CD8-positive, alpha-beta T cell (primary cell): ENCODE measurements at places on chromosomes 7 and 10.

DNA sequence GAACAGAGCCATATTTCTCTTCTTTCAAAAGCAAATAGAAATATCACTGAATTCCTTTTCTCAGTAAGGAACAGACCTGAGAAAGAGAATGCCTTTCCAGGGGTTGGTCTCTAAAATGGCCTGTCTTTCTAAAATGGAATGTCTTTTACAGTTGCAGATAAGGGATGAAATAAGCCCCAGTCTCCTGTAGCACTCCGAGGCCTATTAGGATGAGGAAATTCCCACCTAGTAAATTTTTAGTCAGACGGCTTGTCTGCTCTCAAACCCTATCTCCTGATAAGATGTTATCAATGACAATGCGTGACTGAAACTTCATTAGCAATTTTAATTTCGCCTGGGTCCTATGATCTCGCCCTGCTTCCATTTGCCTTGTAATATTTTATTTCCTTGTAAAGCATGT lies 2.9 kb upstream of the EFCAB10 start:
- DNase-seq: no peak

DNA sequence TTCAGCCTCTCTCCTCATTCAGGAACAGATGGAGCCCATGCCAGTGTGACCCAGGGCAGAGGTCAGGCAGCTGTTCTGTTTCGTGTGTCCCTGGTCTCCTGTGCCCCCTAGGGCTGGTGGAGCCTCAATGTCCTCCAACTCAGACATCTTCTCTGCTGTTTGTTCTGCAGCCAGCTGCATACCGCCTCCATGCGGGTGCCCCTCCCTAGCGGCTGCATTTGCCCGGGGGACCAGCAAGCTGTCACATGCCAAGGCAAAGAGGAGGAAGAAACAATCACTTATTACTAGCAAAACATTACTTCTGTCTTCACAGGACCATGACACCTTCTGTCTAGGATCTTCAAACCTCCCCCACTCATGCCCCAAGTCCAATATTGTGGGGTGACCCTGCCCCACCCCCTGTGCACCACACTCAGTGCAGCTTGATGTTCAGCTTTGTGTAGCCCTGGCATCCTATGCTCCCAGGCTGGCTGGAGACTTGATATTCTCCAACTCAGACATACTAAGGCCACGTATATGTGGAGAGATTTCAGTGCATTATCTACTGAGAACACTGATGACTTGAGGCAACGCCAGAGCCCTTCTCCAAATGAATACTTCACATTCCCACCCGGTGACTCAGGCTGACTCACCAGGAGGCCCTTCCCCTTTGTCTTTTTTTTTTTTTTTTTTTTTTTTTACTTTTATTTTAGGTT lies 188.9 kb downstream of the SKIDA1 start:
- DNase-seq: no peak

DNA sequence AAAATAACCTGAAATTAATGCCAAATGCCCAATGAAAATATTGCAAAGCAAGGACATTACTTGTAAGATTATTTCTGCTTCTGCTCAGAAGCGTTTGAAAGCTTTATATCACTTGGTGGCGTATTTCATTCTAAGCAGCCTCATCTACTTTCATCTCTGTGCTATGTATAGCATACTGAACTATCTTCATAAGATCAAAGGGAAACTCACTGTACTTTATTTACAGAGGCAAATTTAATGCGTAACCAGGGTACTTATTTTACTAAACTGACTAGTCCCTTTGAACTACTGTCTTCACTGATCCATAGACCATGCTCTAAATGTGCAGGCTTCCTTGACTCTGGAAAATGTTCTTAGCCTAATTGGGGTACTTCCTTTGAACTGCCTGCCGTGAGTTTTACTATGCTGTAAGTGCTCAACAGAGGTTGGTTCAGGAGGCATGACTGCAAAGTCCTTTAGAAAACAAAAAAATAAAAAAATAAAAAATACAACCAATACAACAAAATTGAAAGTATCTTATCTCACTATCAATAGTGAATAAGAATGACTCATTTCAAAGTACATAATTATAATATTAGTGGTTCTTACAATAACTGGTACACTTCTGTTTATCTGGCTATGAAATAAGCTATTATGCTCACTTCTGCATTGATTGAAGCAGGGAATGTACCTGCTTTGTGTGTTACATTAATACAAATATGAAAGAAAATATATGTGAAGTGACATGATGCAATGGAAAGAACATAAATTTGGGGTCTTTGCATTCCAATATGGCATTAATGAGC lies 41.0 kb upstream of the TSPAN12 start:
- DNase-seq: no peak

GRCh38 chr10:22681783-22682183 lies 32.6 kb downstream of the PIP4K2A start:
- DNase-seq: peak; percentile 41

- DNase-seq: no peak
Measured at GRCh38 chr7:32890793-32891042, 842 bp downstream of the KBTBD2 start.

GRCh38 chr7:121126801-121127534 lies 138.5 kb downstream of the CPED1 start:
- no peak for DNase-seq

DNA sequence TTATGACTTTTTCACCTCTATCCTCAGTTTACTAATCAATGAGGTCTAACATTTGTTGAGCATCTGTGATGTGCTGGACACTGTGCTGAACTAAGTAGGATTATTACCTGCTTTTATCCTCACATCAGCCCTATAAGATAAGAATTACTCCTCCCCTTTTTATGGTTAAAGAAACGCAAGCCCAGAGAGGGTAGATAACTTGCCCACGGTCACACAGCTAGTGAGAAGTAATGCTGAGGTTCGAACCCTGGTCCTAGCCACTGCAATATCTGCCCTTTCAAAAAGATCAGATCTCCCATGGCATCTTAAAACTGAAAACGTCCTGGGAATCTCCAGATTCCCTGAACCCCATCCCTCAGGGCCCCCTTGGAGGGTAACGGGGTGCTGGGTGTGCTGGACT lies 118.3 kb downstream of the C10orf105 start:
- no peak for DNase-seq

- DNase-seq: no peak
Measured at GRCh38 chr7:64830926-64831325, 36.7 kb downstream of the ZNF138 start.

DNA sequence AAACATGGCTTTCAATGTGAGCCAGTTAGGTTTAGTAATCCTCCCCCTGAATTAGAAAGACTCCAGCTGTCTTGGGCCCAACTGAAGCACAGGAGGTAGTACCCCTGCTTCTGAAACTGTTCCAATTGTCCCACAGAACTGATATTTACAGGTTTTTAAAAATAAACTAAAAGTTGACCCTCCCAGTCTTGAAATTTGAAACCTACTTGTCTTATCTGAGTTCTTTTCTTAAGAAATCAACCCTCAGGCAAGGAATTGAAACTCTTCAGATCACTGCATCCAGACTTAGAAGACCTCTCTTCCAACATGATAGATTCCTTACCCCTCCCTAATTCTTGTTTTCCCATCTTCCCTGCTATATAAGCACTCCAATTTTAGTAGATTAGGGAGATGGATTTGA lies 13.3 kb upstream of the ARHGAP21 start:
- no peak for DNase-seq

- no peak for DNase-seq
Measured at GRCh38 chr7:30543813-30544525, 39.3 kb upstream of the GGCT start.

- DNase-seq: no peak
Measured at GRCh38 chr10:16894821-16895220, 77.6 kb upstream of the RSU1 start.

- DNase-seq: no peak
Measured at GRCh38 chr7:33448035-33448434, 318.7 kb downstream of the BBS9 start.

DNA sequence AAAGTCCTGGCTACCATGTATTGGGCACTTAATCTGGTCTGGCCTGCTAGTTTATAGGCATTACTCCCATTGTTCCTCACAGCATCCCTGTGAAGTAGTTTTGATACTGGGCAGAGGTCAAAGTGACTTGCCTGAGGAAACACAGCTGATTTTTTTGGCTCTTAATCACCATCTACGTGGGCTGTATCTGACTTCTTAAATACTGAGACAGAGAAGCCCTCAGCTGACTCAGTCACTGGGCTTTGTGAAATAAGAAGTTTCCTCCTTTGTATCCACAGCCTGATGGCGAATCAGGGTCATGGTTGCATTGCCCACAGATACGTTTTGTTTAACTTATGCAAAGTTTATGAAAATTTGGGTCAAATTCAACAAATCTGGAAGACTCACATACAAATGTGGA lies 13.2 kb downstream of the TACR2 start:
- DNase-seq: no peak

- no peak for DNase-seq
Measured at GRCh38 chr7:37494926-37495325, 46.3 kb upstream of the ELMO1 start.

- DNase-seq: no peak
Measured at GRCh38 chr10:71848325-71849275, 2.5 kb downstream of the PSAP start.

GRCh38 chr7:108247614-108248013 lies 117.5 kb upstream of the LAMB4 start:
- DNase-seq: no peak

- no peak for DNase-seq
Measured at GRCh38 chr10:132601567-132601966, 64.0 kb downstream of the INPP5A start.

- DNase-seq: no peak
Measured at GRCh38 chr7:92520024-92520423, 8.3 kb downstream of the PEX1 start.

- no peak for DNase-seq
Measured at GRCh38 chr7:154640266-154640865, 362.6 kb downstream of the PAXIP1 start.

- no peak for DNase-seq
Measured at GRCh38 chr7:130831817-130832481, 97.9 kb upstream of the KLF14 start.

DNA sequence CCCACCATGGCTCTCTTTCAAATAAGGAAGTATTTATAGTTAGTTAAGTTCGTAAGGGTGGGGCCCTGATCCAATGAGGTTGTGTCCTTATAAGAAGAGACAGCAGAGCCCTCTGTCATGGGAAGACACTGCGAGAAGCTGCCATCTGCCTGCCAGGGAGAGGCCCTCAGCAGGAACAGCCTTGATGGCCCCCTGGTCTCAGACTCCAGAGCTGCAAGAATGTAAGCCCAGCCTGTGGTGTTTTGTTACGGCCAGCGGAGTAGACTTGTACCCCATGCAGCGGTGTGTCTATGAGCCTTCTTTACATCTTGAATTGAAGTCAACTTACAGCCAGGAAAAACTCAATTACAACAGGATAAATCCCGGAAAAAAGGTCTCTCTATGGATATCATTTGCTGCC lies 14.3 kb upstream of the LARP4B start:
- no peak for DNase-seq

GRCh38 chr7:112089551-112089950 lies 116.6 kb downstream of the DOCK4 start:
- DNase-seq: no peak

DNA sequence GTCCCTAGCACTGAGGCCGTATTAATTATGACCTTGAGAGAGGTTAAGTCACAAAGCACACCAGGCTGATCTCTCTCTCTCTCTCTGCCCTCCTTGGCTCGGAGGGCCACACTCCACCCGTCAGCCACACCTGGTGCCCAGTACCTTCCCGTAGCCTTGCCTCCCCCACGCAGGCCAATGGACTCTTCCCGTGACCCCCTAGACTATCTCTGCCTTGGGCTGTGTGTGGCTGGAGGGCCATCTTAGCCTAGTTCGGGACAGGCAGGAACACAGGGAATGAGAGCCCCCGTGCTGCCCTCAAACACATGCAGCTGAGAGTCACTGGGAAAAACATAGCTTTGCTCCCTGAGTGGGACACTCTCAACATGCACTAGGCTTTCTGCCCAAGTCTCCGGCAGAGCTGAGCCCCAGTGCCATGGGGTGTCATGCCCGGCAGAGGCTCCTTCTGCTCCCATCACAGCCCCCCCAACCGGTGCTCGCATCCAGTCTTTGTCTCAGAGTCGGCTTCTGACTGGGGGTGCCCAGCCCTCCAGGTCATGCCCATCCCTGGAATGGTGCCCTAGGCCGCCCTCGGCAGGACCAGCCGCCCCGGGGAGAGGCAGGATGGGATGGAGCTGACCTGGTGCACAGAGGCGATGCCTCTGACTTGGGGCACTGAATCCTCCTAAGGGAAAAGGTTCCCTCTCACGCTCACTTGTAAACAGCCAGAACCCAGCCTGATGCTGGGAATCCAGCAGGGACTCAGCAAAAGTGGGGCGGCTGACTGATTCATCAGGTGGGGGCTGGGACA lies 63.0 kb downstream of the TCERG1L start:
- no peak for DNase-seq

DNA sequence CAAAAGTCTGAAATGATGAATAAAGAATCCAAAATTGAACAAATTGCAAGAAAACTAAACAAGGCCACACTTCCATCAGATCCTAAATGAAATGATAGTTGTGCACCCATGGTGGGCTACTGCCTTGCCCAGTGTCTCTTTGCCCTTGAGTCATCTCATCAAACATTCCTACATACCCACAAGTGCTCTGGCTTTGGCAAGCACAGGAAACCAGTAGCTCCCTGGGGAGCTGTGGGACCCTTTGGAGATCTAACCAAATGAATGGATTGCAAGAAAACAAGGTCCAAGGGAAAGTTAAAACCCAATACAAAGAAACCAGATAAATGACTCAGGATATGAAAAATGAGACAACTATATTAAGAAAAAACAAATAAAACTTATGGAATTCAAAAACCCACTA lies 129.8 kb upstream of the TMEM229A start:
- no peak for DNase-seq

DNA sequence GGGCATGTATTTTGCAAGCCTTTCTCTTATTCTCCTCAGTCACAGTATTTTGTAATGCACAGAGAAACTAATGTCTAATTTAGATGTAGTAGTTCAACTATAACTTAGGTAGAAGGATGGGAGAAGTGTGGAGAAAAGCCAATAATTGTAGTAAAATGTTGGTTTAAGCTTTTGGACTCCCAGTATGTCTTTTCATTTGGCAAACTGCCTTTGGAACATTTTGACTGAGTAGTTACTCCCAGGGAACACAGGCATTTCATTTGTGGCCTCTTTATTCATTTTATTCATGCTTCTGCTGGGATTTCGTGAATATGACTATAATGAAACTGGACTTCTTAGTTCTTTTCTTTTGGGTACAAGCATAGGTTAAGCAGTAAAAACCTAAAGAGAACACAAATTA lies 79.0 kb downstream of the EXOC4 start:
- no peak for DNase-seq

DNA sequence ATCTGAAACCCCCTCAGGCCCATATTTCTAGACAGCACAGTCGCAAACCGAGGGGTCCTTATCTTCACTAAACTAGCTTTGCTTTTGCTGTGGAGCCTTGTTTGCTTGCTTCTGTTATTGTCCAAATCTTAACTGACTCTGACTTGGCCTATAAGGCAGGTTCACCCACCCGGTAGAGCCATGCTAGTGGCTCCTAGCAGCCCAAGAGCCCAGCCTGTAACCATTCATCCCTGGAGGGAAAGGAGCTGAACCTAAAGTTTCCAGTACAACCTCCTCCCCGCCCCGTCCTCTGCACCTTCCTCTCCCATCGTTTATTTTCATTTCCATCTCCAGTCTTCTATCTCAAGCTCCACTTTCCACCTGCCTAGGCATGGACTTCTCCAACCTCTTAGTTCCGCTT lies 345.7 kb downstream of the PTPRN2 start:
- DNase-seq: no peak

- DNase-seq: no peak
Measured at GRCh38 chr7:1947586-1948217, 277.6 kb downstream of the ELFN1 start.
